ENCODE measurements at places on chromosomes 16 and 17.

GRCh38 chr17:39222866-39223834, 2.6 kb downstream of the STAC2 start:
- DNase-seq: no peak

GRCh38 chr16:81276323-81276722, 37.8 kb downstream of the BCO1 start:
- no peak for DNase-seq

- DNase-seq: no peak
Observed at GRCh38 chr16:23469814-23470213, 16.8 kb upstream of the COG7 start.

DNA sequence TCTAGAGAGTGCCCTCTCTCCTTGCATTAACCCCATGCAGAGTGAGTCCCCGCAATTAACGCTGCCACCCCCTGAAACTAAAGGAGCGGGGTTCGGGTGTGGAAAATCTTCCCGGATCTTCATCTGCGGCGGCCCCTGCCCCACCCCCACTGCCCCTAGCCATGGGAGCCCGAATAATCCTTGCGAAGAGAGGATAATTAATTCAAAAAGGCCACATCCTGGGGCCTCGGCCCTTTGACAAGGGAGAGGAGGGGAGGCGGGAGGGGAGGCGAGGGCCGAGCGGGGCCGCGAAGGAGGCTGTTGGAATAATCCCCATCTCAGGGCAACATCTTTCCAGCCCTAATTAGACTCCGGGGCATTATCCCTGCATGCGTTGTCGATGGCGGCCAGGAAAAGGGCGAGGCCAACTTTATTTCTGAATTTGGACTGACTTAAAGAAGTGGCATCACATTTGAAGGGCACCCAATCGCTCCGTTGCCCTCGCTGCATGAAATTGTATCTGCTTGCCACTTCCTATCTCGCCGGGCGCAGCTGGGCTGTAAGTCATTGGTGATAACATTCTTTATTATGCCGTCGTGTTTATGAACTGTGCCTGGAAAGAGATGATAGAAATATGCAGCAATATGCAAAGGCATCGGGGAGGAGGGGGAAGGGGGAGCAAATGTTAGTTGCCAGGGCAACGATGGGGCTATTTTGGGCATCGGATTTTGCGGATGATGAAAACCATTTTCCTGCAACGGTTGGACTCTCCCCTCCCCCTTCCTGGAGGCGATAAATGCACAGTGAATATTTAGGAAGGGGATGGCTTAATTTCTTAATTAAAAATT, 387.1 kb upstream of the TNRC6C start:
- DNase-seq: peak; percentile 36

DNA sequence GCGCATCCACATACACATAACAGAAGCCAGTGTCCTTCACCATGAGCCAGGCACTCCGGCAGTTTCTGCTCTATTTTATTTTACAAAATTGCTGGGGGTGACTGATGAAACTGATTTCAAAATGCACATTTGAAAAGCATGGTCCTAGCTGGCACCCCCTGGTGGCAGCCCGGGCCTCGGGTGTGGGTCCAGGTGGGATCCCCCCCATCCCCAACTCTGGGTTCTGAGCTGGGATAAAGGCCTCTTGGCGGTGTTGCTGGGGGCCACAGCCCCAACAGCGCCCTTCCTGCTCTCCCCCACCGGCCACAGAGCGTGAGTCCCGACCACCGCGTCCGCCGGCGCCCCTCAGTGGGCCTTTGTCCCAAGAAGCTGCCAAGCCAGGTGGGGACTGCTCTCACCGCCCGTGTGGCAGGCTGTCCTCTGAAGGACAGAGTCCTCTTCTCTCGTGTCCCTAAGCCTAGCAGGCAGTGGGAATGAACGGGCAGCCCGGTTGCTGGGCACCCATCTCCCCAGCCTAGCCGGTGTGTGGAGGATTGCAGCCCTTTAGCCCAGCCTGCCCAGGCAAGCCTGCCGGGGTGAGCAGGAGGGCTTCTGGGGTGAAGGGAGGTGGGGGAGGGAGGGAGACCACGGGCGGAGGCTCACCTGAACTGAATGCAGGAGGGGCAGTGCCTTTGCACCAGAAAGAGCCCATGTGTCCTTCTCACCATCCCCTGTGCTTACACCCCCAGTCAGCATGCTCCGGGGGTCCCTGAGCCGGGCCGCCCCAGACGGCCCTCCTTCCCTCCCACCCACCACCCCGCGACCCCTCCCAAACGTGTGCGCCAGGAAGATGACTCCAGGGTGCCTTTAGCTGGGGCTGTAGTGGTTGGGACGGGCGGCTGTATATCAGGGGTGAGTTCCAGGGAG, 898 bp downstream of the SNAI3 start:
- DNase-seq: no peak

DNA sequence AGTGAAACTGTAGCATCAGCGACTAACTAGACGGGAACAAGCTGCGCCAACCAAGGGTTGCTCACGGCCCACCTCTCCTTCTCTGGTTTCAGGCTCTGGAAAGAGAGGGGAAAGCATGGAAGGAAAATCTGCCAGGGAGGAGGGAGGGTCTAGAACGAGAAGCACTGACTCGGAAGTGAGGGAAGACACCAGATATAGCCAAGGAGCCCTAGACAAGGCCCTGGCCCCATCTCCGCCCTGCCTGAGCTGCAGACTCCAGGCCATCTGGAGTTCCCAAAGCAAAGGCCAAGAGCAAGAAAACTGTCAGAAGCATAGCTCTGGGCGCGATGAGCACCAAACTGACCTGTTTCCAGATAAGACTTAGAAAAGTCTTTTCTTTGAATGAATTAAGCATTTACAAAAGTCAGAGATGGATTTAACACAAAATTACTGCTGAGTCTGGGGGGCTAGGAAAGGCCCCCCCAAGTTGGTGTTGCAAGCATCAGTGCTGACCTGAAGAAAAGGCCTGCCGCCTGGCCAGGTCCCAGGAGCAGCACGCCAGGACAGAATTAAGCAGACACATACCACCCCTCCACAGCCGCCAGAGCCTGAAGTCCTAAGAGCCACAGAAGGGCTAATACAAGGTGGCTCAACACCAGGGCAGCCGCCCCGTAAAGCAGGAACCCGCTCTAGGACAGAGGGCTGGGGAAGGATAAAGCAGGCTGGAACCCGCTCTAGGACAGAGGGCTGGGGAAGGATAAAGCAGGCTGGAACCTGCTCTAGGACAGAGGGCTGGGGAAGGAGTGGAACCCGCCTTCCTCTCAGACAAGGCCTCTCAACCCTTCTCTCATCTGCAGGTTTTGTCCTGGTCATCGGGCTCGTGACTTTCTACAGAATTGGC, 20.7 kb downstream of the TMEM204 start:
- no peak for DNase-seq

- no peak for DNase-seq
Observed at GRCh38 chr17:80869481-80870145, 122.0 kb upstream of the CHMP6 start.

DNA sequence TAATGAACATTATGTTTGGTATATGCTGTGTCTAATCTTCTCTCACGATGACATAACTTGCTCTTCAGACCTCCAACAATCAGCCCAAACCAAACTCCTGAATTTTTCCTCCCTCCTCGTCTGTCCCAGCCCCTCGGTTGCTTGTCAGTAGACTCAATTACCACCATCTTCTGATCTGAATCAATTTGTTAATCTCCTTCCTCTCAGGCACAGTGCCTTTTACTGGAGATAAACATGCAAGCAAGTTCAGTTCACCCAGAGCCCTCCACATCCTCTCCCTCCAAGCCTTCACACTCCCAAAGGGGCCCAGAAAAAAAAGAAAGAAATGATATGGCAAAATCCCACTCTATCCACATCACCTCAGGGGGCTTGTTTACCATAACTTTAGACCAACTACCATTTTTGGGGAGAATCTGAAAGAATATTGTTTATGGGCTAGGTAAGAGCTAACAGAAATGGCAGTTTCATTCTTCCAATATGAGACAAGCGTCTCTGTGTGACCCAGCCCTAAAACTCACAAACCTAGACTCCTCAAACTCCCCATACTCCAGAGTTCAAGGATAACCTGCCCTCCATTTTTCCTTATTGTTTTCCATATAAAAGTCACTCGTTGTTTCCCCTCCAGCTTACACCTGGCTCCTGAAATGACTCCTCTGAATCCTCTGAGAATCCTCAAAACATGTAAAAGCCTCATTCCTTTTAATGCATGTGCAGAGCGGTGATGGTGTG, 1.5 kb downstream of the TEX2 start:
- no peak for DNase-seq

DNA sequence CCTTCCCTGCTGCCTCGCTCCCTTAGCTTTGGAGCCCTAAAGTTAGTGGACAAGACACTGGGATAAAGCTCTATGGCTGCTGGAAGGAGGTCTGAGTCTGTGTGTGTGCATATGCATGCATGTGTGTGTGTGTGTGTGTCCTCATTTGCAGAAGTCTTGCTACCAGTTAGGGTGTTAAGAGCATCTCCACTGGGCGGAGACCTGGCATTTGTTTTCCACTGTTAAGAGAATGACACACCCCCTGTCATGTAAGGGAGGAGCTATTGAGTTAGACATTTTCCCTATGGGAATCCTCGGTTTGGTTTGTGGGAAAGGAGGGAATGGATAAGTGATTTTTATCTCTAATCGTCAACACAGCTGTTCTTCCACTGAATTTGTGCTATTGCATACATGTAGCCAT, 24.8 kb upstream of the ARHGAP23 start:
- no peak for DNase-seq

GRCh38 chr16:10597187-10597601, 16.8 kb upstream of the EMP2 start:
- no peak for DNase-seq

- no peak for DNase-seq
Observed at GRCh38 chr17:73290399-73291259, 21.2 kb downstream of the CDC42EP4 start.

- no peak for DNase-seq
Observed at GRCh38 chr16:89184933-89185794, 13.6 kb downstream of the CDH15 start.

DNA sequence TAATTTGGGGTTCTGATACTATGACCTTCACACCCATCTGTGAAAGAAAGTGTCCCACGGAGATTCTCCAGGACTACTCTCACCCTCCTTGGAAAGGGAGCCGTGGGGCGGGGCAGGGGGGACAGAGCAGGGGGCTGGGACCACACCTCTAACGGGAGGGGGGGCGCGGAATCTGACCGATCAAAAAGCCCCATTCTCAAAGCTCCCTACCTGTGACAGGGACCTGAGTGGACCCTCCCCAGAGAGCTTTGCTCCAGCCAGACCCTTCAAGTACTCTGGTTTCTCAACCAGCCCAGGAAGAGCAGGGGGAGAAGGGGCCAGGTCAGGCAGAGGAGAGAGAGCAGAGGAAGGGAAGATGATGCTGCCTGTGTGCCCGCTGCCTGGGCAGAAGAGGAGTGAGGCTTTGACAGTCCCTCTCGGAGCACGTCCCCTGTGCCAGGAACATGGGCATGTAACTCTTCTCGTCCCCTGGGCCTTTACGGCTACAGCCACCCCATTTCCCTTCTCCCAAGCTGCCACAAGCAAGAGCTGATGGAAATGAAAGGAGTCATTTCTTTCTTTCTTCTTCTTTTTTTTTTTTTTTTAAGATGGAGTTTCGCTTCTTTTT, 682 bp downstream of the XAF1 start:
- DNase-seq: no peak

DNA sequence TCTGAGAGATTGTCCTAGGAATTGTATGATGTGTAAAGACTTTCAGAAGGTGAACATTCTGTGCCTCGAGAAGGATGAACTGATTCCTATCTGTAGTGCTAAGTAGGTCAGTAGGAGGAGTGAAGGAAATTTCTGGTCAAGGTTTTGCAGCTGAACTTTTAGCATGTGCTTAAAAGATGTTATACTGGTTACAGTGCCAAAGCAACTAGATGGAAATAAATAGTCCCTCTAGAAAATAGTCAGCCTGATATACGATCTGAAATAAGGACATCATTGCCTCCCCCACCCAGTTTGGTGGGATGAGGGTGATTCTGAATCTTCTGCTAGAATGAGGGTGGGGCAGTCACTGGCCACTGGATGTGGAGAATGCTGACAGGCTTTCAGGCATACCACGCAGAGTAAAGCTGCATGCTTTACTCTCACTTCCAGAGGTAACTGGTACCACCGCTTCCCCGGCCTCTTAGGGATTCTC, 57.2 kb upstream of the VPS4A start:
- DNase-seq: no peak

DNA sequence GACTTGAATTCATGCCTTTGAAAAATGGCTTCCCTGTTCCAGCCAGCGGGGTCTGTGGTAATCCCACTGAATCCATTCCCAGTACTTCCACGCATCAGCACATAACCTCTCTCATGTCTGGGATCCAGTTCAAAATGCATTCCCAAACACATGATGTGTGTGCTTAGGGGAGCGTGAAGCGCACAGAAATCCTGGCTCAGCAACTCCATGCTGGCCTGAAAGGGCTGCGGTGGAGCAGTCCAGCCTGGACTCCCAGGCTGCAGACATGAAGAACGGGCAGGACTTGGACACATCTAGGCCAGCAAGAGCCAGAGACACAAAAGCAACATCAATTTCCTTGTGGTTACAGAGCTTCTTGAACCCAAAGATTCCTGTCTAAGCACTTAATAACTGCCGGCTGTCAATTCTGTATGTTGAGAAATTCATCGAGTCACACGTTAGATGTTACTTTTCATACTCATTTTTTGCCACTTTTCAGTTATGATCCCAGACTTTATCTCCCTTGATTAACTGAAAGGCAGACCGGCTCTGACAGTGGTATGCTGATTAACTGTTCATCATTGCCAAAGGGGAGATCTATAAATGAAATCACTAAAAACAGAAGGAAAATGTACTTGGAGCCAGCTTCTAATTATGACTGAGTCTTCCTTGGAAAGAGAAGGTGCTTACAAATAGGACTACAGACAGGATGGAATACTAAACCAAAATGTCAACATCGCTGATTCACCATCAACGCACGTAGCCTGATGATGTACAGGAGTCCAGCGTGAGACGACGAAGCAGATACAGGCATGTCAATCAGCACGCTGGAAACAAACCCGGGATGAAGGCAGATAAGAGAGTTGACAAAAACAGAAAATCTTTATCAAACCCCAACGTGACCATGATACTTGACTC, 23.0 kb downstream of the NSMCE1 start:
- no peak for DNase-seq

GRCh38 chr16:65111306-65111705, 10.6 kb downstream of the CDH11 start:
- DNase-seq: no peak

DNA sequence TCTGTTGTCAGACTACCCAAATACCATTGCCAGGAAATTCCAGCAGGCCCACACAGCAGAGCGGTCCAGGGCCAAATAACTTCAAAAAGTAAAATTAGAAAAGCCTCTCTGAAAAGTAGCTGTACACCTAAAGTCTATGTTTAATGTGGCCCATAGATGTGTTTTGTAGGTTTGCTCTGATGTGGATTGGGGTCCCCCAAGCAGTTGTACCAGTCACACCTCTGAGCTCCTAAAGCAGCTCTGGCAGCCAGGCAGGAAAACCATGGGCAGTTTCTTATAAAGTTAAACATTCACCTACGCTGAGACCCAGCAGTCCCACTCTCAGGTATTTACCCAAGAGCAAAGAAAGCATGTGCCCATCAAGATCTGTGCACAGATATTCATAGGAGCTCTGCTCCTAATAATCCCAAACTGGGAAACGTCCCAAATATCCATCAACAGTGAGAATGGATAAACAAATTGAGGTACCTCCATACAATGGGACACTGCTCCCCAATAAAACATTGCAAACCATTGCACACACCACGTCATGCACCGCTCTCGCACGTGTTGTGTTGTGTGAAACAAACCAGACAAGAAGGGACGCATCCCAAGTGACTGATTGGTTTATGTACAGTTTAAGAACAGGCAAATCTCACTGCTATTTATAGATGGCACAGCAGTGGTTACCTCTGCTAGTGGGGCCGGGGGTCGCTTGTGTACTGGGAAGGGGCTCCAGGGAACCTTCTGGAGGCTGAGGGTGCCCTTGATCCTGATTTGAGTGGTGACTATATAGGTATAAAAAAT, 15.8 kb upstream of the PRM1 start:
- no peak for DNase-seq

- no peak for DNase-seq
Observed at GRCh38 chr16:351804-352520, 561 bp downstream of the AXIN1 start.

All from spinal cord (tissue), 10 donors.